OCI-LY7 (cell line): ENCODE measurements at places on chromosomes 5 and 9. TPM values are rescaled to one million over a fixed set of nuclear protein-coding genes. Genes with fewer than 3 reads are reported as not detected.

DNA sequence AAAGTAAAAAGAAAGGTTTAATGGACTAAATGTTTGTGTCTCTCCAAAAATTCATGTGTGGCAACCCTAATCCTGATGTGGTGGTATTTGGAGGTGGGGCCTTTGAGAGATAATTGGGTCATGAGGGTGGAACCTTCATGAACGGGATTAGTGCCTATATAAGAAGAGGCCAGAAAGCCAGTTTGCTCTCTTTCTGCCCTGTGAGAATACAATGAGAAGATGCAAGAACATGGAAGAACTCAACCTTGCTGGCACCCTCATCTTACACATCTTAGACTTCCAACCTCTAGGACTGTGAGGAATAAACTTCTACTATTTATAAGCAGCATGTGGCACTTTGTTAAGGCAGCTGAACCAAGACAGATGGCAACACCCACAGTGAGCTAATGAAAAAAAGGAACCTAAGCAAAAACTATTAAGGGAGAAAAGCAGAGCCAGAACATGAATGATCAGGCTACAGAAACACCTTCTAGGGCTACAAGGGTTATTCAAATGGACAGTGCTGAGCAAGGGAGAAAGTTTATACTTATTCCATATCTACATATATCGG is 159.5 kb downstream of the PLK2 start:
- no peak for DNase-seq

The SLC4A9 gene
- 2.6 and 5.1 TPM in 2 replicates for total RNA-seq

The FRMPD1 gene
- total RNA-seq: not detected in 2 replicates

The TMEM174 gene
- 0.25 TPM in 1 of 2 replicates, not detected in the other for total RNA-seq

- DNase-seq: no peak
These were observed 97.8 kb upstream of the SLC44A1 start for GRCh38 chr9:105146677-105147076.

DNA sequence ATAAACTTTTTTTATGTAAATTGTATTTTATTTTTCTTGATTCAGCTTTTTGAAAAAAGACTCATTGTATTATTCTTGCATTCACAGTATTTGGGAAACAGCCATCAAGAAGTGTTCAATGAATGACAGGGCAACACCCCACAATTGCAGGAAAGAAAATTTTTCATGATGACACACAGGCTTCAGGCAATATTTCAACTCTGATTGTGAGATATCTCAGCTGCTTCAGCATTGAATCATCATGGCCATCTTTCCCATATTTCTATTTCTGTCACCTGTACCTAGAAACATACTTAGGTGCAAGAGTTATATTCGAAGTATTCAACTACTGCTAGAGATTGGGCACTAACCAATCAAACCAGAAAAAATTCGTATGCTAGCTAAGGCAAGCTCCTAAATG is 446.0 kb downstream of the ISL1 start:
- no peak for DNase-seq

The DMRT2 gene
- total RNA-seq: 18.9 and 22.5 TPM in 2 replicates

- no peak for DNase-seq
These were observed 196.6 kb downstream of the GNA14 start for GRCh38 chr9:77451507-77451906.

GRCh38 chr9:133460405-133461175 is 812 bp downstream of the CACFD1 start:
- peak; percentile 91 for DNase-seq

The TAF11L10 gene
- total RNA-seq: not detected in 2 replicates

- DNase-seq: peak; percentile 61
These were observed 16.2 kb downstream of the OR2V2 start for GRCh38 chr5:181163487-181164075.

GRCh38 chr9:34498553-34498952 is 24.2 kb downstream of the ENHO start:
- DNase-seq: no peak

- no peak for DNase-seq
These were observed 92.1 kb downstream of the VCAN start for GRCh38 chr5:83563631-83564030.

DNA sequence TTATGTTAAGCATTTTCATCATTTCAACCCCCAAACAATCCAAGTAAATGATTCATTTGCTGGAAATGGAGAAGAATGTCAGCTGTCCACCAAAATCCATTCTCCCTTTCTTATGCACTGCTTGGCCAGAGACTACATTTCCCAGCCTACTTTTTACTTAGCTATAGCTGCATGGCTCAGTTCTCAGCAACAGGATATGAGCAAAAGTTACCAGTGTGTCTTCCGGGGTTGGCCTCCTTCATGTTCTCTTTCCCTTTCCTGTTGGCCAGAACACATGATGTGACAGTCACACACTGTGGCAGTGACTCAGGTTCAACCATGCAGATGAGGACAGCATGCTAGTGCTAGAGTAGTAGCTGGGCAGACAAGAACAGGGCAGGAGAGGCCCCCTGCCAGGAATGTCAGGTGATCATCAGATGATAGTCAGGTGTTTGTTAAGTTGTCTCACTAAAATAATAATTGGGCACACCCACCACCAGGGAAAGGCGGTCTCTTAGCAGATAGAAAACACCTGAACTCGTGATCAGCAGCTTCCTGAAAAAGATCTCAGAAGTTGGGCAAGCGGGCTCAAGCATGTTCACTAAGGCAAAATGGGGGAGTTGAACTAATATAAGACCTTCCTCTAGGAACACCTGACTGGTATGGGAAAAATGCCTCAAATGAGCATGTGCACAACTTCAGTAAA is 12.2 kb downstream of the GPR150 start:
- DNase-seq: peak; percentile 68

The RGS7BP gene
- not detected in 2 replicates for total RNA-seq

DNA sequence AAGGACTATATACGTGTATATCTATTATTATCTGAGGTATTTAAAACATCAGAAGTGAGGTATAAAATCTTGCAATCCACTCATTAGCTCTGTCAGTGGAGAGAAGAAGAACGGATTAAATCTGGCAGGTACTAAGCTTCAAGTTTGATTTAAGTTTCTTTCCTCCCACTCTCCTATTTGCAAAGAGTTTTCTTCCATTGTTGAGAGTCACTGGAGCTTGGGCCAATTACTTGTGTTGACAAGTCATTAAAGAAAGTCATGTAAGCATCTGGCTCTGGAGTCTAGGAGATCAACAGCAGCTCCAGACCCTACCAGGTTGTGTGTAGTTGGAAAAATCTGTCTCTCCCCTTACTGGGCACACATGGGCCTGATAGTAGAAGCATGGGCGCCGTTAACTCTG is 476.8 kb upstream of the SMARCA2 start:
- DNase-seq: no peak

The RNF208 gene
- 4.4 and 5.5 TPM in 2 replicates for total RNA-seq

- DNase-seq: no peak
These were observed 15.8 kb downstream of the CNTFR start for GRCh38 chr9:34573599-34574325.

The CATSPER3 gene
- 0.61 and 1.0 TPM in 2 replicates for total RNA-seq

- DNase-seq: peak; percentile 31
These were observed 24.0 kb downstream of the NNT start for GRCh38 chr5:43627028-43627427.

DNA sequence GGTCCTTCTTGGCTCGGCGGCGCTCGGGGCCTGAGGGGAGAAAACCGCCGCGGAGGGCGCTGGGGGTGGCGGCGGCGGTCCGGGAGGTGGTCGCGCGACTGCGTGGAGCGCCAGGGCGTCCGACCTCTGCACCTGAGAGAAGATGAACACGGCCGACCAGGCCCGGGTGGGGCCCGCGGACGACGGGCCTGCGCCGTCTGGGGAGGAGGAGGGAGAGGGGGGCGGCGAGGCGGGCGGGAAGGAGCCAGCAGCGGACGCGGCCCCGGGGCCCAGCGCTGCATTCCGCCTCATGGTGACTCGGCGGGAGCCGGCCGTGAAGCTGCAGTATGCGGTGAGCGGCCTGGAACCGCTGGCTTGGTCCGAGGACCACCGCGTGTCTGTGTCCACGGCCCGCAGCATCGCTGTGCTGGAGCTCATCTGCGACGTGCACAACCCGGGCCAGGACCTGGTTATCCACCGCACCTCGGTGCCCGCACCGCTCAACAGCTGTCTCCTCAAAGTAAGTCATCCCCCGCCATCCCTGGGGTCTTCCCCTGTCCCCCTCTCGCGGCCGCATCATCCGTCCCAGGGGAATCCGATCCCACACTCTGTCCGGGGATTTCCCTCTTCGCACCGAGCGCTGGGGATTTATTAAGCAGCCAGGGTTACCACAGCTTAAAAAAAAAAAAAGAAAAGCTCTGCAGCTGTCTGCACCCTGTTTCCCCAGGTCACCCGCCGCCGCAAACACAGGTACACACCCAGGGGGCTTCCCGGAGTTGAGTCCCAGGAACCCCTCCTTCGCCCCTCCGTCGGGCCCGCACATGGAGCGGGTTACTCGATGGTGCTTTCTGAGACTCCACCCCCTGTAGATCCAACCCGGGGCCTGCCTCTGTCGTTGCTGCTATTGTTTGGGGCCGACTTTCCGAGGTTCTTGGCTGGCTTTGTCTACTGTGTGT is at the start of gene GTF3C4:
GTF3C4 (plus strand) TSS at position 8 of the 935 bp plus-strand sequence; CDS start at position 143, 135 bp downstream.
- peak; percentile 21 for DNase-seq

The PCDHAC1 gene
- not detected in 2 replicates for total RNA-seq

GRCh38 chr5:179837076-179838011 is 16.6 kb downstream of the SQSTM1 start:
- DNase-seq: no peak

The C9orf153 gene
- total RNA-seq: 0.27 and 0.31 TPM in 2 replicates
